ENCODE measurements at places on chromosomes 1 and 21.

GRCh38 chr1:84750110-84750730 is 60.0 kb upstream of the SSX2IP start:
- no peak for DNase-seq

GRCh38 chr1:6049419-6049818 is 3.7 kb downstream of the KCNAB2 start:
- no peak for DNase-seq

GRCh38 chr1:119250299-119250698 is 109.8 kb upstream of the WARS2 start:
- no peak for DNase-seq

DNA sequence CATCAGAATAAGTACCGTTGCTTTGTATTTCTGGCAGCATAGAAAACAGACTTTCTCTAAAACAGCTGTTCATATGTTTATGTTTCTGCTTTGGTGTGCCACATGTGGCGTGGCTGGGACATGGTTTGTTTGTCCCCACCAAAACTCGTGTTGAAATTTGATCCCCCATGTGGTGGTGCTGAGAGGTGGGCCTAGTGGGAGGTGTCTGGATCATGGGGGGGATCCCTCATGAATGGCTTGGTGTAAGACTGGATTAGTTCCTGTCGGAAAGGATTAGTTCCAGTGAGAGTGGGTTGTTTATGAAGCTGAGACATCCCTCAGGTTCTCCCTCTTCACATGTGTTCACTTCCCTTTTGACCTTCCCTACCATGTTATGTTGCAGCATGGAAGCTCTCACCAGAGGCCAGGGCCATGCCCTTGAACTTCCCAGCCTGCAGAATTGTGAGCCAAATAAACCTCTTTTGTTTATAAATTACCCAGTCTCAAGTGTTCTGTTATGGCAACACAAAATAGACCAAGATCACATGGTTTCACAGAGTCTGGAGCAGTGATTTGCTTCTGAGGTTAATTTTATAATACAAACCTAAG is 17.9 kb upstream of the H3-3A start:
- DNase-seq: no peak

DNA sequence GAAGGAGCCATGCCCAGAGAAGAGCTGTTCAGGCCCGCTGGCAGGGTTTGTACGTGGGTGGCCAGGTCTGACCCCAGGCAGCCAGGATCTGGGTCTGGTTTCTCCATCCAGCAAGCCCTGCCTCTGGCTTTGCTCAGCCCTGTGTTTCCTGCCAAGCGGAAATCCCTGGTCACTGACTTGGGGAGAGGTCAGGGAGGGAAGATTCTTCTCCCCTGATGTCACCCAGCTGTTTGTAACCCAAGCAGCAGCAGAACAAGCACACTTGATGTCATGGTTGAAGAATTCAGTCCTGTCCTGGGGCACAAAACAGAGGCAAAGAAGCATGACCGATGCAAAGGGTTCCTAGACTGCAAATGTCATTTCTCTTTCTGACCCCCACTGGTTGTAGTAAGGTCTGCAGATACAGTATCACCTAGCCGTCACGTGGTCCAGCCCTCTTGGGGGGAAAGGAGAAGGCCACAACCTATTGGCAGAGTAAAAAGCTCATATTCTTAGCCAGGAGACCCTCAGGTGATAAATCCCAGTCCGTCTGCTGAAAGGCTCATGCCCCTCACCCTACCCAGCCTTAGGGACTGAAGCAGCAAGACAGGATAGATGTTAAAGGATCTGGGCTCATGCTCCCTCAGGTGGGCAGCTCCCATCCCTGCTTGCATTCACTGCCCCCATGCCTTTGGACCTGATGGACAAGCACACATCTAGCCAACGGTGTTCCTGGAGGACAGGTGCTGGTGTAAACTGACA is 120.9 kb downstream of the SYT2 start:
- no peak for DNase-seq

DNA sequence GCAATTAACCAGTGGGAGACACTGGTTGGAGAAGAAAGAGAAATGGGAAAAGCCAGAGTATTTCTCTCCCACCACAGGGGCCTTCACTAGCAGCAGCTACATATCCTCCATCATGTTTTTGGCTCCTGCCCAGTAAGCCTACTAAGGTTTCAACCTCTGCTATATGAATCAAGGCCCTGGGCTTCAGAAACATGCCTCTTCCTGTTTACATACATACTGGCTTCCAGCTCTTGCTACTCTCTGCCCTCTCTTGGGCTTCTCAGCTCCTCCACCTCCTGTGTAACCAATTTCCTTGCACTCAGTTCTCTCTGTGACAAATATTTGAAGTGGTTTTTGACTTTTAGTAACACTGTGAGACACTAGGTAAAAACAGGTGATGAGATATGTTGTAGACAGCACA is 80.8 kb downstream of the LRRC7 start:
- no peak for DNase-seq

GRCh38 chr1:77536813-77537212 is 145.6 kb downstream of the ZZZ3 start:
- DNase-seq: no peak

DNA sequence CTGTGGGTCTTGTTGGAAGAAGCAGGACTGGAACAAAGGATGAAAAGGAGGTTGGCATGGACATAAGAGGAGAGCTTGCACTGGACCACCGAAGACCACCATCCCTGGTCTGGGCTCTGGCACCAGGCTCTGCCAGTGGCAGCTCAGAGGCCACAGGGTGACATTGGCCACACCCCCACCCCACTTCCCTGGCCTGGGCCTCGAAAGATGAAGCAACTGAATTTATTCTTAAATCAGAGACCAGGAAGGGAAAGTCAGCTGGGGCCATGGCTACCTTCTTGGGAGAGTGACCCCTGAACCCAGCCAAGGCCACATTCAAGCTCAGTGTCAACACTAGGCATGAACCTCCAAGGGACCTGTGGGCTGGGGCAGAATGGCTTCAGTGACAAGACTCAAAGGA is 4.0 kb downstream of the KLHDC7A start:
- DNase-seq: no peak

DNA sequence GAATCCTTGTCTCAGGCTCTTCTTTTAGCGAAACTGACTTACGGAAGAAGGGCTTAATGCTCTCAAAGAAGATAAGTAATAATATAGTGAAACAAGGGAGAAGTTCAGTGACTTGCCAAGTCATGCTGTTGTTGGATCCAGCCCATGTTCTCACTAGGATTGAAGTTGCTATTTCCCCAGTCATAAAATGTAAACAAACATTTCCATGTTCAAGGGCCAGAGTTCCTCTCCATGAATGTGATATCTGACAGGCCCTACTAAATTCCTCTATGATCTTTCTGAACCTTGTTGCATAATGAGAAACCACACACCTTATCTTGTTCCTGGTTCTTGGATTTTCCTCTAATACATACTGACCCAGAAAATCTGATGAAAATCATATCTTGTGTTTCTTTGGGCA is 876.5 kb upstream of the B3GALT2 start:
- DNase-seq: no peak

- no peak for DNase-seq
Observed at GRCh38 chr1:215635827-215636226, 68.7 kb downstream of the KCTD3 start.

DNA sequence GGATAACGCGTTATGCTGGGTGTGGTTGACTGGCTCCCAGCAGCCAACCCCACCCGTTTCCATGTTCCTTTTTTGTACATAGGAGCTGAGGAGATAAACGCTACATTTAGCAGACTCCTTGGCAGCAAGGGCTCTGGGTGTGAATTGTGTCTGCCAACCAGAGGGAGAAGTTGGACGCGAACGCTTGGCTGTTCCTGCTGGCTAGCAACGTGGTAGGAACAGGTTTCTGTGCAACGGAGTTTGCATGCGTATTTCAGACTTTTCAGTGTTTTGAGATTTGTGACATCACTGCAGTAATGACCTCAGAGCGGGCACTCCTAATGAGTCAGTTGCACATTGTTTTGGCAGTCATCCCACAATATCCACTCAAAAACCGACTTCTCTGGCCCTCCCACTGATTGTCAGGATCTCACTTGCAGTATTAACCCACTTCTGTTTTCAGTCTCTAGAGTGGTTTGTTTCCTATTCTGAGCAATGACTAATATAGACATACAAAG is 98.7 kb upstream of the RGS1 start:
- DNase-seq: peak; percentile 56

GRCh38 chr1:229230140-229230892 is 40.6 kb upstream of the RAB4A start:
- DNase-seq: no peak

GRCh38 chr1:110307239-110307974 is 31.8 kb upstream of the RBM15 start:
- no peak for DNase-seq

- DNase-seq: no peak
Observed at GRCh38 chr1:207218512-207219362, 102.7 kb upstream of the CD55 start.

DNA sequence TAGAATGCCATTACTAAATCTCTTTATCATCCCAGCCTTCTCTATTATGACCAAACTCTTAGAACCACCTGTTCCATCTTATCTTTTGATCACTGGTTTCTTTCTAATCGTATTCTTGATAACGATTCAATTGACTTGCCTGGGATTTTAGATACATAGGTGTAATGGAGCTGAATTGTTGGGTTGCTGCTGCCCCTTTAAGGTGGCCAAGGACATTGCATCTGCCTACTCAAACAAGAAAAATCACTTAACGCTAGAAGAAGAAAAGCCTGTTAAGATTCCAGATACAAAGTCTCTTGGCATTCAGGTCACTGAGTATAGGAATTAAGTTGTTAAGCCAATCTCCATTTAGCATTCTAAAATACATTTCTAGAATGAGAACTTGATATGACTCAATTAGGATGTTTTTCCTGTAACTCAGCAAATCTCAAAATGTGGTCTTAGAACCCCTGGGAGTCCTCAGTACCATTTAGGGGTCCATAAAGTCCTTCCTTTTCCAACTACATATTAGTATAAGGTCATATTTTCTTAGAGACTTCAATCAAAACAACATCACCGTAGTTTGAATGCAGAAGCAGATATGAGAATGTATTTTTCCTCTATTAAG is 12.4 kb downstream of the NEXN start:
- peak; percentile 17 for DNase-seq

DNA sequence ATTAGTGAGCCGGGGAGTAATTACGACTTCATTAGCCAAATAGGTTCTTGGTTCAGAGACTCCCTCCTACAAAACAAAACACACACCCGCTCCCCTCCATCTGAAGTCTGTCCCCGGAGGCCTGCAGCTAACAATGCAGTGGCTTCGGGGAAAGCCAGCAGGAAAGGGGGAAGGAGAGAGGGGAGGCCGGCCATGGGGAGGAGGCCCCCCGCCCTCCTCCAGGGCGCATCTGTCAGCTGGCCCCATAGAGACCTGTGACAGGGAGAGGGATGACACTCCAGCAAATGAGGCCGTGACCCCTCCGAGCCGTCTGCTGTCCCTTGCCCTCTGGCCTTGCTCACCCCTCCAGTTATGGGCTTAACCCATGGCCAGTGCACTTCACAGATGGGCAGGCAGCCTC is 12.1 kb upstream of the CNTN2 start:
- DNase-seq: no peak

GRCh38 chr1:65817891-65818290 is 25.2 kb downstream of the PDE4B start:
- DNase-seq: no peak

- no peak for DNase-seq
Observed at GRCh38 chr21:45502600-45502999, 39.6 kb downstream of the SLC19A1 start.

GRCh38 chr1:234727018-234727940 is 117.3 kb upstream of the IRF2BP2 start:
- DNase-seq: no peak

All from activated CD4-positive, alpha-beta T cell treated with anti-CD3 and anti-CD28 coated beads, Interleukin-2, Interleukin-4, amounts not matched to agents 100 ng/mL and 50 ng/mL, durations not matched to agents 16 hours and 8 hours (primary cell).